ENCODE measurements at places on chromosomes 13 and 19.

DNA sequence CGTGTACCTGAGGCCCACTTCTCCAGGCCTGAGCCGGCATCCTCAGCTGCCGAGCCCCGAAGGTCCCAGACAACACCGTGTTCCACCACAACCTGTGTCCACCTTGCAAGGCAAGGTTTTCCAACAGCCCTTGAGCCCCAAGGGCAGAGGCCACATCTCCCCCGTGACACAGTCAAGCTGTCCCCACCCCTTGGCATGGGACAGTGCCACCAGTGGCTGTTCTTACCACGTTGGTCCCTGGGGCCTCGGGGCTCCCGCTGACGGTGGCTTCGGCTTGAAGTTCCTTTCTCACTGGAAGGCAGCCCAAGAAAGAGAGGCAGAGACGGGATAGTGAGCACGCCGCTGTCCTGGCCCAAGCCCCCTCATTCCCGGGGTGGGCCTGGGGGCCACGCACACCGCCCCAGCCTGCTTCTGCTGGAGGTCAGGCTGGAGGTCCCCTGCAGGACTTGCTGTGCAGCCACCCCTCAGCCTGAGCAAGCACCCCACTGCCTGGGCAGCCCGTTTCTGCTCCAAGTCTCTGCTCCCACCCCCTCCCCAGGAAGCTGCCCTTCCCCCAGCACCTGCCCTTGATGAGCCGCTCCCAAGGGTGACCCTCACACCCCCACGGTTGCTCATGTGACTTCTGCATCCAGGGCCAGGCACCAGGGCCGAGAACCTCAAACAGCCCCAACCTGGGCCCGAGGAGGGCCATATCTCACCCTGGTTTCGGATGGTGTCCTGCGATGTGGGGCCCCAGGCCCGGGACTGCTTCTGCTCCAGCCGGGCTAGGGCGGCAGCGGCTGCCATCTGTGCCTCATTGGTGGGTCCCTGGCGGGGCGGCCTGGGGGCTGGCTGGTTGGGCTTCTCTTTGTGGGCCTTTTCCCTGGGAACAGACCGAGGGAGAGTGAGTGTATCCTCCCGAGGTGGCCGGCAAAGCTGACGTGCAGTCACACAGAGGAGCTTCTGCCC is 4.1 kb downstream of the UBXN6 start:
- DNase-seq: no peak

DNA sequence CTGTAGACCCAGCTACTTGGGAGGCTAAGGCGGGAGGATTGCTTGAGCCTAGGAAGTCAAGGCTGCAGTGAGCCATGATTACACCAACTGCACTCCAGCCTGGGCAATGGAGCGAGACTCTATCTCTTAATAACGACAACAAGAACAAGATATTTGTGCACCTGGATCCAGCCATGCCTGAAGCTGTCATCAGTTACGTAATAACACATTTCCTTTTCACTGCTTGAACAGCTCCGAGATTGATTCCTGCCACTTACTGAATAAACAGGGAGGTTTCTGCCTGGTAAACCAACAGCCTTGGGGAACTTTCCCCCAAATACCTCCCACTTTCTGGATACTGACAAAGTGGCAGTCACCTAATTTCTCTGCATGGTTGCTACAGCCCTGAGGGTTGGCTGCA is 5.4 kb downstream of the KANK2 start:
- DNase-seq: no peak

DNA sequence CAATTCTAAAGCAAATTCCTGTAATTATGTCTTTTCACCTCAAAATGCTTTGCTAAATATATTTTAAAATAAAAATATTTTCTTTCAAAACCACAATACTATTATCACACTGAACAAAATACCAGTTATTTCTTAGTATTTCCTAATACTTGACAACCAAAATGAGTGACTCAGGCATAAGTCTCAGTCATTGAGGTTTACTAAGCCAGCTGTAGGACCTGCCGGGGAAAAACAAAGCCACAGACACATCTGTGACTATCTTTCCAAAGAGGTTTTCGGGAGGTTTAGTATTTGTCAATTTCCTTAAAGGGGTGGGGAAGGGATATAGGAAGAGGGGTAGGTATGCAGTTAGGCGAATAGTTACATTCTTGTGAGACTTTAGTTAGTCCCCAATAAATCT is 3.2 kb upstream of the ZNF235 start:
- DNase-seq: no peak

GRCh38 chr19:46529622-46530451 is 34.2 kb upstream of the PNMA8B start:
- DNase-seq: peak; percentile 70

GRCh38 chr19:6494438-6495036 is 7.6 kb downstream of the TUBB4A start:
- DNase-seq: no peak

- DNase-seq: no peak
Measured at GRCh38 chr13:101757446-101758039, 305.1 kb downstream of the ITGBL1 start.

DNA sequence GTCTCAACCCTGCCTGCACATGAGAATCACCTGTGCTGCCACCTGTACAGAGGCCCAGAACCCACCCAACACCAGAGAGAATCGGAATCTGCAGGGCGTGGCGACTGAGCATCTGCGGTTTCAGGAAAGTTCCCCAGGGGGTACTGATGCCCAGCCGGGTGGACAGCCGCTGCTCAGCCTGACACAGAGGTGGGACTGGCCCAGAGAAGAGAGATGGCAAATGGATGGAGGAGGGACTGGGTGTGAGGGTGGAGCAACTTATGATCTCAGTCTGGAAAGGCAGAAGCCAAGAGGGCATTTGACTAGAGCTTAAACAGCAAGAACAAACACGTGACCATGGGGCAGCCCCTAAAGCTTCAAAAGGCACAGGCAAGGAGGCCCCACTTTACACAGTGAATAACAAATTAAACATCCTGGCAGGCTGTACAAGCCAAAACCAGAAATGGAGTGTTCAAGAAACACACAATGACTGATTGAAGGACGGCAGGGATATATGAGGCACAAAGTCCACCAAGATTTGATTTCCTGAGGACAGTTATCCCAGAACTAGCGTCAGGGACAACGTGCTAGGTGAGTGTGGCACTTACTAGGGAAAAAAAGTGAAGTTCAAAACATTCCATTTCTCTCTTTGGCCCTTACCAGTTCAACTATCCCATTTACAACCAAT is 3.1 kb downstream of the RANBP3 start:
- DNase-seq: no peak

DNA sequence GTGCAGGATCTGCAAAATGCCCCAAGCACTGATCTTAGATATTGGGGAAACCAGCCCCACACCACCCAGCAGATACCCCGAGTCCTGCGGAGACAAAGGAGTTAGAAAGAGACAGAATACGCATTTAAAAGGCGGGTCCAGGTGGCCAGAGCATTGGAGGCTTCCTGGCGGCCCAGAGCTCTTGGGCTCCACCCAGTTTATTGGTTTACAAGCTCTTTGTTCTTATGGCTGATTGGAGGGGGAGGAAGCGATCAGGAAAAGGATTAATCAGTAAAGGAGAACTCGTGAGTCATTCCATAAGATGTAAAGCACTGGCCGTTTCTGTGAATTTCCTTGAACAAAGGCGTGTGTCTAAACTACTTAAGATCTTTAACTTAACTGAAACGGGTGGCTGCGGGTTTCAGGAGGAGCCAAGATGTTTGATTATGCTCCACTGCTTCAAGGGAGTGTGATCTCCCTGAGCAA is 926 bp downstream of the ZNF587 start:
- no peak for DNase-seq

DNA sequence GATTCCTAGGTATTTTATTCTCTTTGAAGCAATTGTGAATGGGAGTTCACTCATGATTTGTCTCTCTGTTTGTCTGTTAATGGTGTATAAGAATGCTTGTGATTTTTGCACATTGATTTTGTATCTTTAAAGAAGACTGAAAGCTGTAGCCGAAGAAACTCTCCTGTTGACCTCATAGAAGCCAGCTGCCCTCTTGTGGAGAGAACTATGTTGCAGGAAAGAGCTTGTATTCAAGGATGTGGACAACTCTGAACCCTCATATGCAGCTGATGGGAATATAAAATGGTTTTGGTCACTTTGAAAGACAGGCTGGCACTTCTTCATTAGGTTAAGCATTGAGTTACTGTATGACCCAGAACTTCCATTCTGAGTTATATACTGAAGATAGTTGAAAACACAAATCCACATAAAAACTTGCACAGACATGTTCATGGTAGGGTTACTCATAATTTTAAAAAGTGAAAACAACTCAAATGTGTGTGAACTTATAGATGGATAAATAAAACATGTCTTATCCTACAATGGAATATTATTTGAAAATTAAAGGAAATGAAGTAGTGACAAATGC is 65.8 kb upstream of the SLITRK6 start:
- no peak for DNase-seq

GRCh38 chr13:23384111-23384510 is 49.4 kb downstream of the SACS start:
- DNase-seq: no peak

DNA sequence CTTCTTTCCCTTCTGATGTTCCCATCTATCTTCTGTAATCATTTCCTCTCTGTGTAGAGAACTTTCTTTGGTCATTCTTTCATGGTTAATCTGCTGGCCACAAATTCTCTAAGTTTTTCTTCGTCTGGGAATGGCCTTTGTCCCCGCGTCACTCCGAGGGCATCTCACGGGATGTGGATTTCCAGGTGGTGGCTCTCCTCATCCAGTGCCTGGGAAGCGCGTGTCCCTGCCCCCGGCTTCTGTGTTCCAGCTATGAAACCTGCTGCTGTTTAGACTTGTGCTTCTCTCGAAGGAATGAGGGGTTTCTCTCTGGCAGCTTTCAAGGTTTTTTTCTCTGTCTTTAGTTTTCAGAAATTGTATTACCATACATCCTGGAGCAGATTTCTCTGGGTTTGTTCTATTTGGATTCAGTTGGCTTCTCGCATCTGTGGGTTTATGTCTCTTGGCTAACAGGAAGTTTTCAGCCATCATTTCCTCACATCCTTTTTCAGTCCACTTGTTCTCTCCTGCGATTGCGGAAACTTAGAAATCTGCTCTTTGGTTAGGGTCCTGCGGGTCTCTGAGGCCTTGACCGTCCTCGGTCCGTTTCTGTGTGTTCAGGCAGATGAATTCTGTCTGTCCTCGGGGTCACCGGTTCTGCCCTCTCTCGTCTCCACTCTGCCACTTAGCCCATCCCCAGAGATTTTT is 36.9 kb upstream of the DCUN1D2 start:
- DNase-seq: no peak

Measured in T-helper 2 cell (primary cell).